ENCODE measurements at places on chromosomes 6 and 20.

- no peak for DNase-seq
These were observed 152.5 kb upstream of the ECI2 start for GRCh38 chr6:4287811-4288244.

DNA sequence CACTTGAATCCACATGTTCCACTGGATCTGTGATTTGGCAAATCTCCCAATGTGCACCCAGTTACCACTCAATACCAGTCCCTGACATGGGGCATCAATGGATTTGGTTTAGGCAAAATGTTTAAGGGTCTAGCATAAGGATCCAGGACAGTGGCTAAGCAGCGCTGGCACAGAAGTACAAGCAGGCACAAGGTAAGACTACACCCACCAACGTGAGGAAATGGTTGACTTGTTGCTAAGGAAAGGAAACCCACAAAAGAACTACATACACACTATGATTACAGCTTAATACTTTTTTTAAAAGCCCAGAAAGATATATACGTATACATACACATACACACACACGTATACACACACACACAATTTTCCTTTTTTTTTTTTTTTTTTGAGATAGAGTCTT is 79.0 kb downstream of the DNAAF9 start:
- DNase-seq, result no peak

- DNase-seq, result no peak
These were observed 17.1 kb downstream of the MRPL14 start for GRCh38 chr6:44110005-44110676.

- DNase-seq, result peak; percentile 64
These were observed 43.2 kb upstream of the SRF start for GRCh38 chr6:43127877-43128276.

DNA sequence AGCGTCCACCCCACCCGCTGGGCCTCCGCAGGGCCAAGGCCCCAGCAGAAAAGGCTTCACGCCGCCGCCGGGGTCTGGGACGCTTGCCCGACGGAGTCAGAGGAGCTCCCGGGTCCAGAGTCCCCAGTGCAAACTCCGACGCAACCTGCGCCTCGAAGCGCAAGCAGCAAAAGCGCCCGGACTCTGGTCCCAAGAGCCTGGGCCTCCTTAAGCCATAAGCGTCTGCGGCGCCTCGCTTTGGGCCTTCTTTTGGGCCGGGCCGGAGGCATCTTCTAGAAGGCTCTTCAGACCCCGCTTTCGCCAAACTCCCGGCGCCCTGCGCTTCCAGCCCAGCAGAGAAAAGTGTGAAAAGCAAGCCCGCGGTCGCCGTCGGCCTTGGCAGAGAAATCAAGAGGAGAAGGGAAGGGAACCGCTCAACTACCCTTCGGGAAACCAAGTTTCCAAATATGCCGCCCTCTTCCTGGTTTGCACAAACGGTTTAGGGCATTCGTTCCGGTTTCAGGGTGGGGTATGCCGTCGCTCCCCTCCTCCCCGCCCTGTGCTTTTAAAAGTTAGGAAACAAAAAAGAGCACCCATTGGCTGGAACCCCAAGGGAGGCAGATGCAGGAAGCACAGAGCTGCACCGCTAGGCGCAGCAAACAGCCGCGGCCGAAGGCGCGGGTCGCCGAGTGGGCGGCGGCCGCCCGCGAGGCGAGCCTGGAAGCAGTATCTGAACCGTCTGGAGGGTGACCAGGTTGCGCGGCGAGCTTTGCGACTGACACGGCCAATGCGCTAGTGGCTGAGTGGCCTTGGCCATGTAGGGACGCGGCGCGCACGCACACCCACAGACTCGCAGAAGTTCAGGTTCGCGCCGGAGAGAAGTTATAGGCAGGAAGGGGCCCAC is 1.2 kb downstream of the TBX18 start:
- DNase-seq, result peak; percentile 93

GRCh38 chr20:59307270-59307669 is 6.9 kb downstream of the EDN3 start:
- DNase-seq, result no peak

DNA sequence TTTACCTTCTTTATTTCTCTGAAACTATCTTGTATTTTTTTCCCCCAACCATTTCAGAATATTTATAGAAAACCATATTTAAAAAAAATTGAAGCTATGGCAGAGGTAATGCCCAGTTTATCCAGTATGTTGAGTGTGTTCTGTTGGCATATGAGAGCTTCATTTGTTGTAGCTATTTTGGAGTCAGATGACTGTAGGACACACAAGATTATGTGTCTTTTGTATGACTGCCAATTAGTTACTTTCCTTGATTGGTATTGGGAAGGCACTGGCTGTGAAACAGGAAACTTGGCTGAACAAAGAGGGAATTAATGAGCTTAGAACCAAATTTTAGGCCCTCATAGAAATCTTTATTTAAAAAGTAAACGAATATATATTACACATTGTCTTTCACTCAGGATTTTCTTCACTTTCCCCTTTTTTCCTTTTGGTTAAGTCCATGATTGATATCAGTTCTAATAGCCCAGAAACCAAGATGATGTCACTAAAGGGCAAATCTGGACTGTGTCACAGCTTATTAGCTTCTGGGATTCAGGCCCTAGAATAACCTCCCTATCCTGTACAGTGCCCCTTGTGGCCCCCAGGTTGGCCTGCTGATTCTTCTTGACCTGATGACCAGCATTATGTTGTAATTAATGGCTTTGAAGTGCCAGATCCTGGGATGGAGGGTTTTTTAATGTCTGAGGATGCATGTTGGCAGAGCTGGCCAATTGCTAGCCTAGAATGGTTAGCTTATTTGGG is 10.1 kb downstream of the CDC5L start:
- DNase-seq, result no peak

- peak; percentile 32 for DNase-seq
These were observed 44.8 kb upstream of the ENPP1 start for GRCh38 chr6:131762984-131763383.

GRCh38 chr20:58986968-58987517 is 6.0 kb downstream of the NELFCD start:
- no peak for DNase-seq

GRCh38 chr6:70586114-70586513 is 19.4 kb downstream of the SDHAF4 start:
- DNase-seq, result no peak

- DNase-seq, result peak; percentile 78
These were observed 489.8 kb upstream of the MANEA start for GRCh38 chr6:95087394-95088097.

DNA sequence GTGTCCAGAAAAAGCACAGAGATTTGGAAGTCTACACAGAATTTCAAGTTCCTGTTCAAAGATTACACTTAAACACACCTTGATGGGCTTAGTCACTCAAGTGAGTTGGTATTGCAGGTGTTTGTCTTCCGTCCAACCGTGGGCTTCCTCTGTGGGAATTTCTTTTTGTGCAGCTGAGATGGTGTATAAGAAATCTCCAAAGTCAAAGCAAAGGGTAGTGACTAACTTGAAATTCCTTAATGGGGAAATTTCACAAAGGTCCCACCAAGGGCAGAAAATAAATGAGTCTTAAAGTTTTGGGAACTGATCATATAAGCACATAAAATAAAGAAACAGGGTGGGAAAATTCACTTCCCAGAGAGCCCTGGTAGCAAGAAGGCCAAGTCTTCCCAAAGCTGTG is 102.0 kb upstream of the TNFAIP3 start:
- peak; percentile 50 for DNase-seq

- no peak for DNase-seq
These were observed 5.4 kb downstream of the DNMT3B start for GRCh38 chr20:32767418-32768198.

DNA sequence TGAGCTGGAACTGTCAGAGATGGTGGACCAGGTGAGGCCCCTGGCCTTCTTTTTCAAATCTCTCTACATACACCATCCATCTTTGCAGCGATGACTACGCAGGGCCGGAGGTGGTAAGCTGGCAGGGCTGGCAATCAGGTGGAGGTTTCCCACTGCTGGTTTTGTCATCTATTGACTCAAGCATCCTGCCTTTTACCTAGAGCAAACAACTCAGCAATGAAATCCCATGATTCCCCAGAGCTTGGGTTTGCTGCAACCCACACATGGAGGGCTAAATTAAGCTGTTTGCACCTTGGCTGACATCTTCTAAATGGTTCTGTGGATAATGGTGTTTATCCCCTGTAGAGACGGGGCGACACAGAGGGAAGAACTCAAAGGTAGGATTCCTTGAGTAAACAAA is 170.2 kb downstream of the SCP2D1 start:
- no peak for DNase-seq

DNA sequence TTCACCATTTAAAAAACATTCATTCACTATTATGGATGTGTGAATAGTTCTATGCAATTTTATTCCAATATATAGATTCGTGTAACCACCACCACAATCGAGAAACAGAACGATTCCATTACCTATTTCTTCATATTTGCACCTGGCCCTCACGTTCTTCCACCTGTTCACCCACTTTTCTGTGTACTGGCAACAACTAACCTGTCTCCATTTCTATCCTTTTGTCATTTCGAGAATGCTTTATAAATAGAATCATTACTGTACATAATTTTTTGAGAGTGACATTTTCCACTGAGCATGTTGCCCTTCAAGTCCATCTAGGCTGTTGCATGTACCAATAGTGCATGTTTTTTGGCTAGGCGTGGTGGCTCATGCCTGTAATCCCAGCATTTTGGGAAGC is 23.2 kb upstream of the STX11 start:
- DNase-seq, result no peak

Data from fibroblast of skin of back (primary cell).